Endodermal cell (in vitro differentiated cells): ENCODE measurements at places on chromosomes 1 and 21. TPM values are rescaled to one million over a fixed set of nuclear protein-coding genes. Genes with fewer than 3 reads are reported as not detected.

PLA2G2A gene
- total RNA-seq, result not detected in 3 replicates

ODR4 gene
- 20.8 to 25.0 TPM (median 22.2 TPM) in 3 replicates for total RNA-seq

COL9A2 gene
- 224 to 488 TPM (median 470 TPM) in 3 replicates for total RNA-seq

- DNase-seq, result peak; percentile 4
These were observed 155.9 kb downstream of the ELAVL4 start for GRCh38 chr1:50264590-50264989.

DNA sequence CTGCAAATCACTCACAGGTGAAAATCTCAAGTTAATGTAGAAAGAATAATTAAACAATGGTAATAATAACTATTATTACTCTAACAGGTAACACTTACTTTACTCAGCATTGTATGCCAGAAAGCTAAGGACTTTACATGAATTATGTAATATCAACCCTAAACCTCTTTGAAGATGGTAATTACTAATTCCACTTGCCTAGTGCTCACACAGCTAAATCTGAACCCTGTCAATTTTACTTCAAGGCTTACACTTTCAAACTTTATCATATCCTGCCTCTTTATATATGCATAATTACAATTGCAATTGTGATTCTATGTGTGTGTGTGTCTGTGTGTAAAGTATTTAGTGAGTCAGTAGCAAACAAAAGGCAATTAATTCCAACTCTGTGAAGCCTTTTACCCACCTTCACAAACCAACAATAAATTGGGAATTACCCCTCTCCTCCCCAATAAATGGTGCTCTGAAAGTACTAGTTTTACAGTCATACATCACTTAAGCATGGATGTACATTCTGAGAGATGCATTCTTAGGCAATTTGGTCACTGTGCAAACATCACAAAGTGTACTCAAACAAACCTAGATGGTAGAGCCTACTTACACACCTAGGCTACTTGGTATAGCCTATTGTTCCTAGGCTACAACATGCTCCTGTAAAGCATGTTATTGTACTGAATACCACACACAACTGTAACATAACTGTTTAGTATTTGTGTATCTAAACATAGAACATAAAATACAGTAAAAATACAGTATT lies 5.9 kb downstream of the ZNF644 start:
- no peak for DNase-seq

GRCh38 chr1:229640455-229640854 lies 14.4 kb downstream of the URB2 start:
- DNase-seq, result no peak

DNA sequence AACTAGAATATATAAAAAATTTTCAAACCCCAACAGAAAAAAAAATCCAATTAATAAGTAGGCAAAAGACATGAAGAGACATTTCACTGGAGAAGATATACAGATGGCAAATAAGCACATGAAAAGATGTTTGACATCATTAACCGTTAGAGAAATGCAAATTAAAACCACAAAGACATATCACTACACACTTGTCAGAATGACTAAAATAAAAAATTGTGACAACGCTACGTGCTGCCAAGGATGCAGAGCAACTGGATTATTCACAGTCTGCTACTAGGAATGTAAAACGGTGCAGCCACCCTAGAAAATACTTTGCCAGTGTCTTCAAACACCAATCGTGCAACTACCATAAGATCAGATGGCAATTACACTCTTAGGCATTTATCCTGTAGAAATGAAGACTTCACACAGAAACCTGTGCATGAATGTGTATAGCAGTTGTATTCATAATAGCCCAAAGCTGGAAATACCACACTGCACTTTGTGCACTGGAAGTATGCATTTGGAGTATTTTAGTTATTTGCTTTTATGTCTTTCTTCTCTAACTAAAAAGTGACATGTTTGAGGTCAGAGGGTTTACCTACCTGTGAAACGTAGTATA lies 75.3 kb upstream of the PALMD start:
- no peak for DNase-seq

DNA sequence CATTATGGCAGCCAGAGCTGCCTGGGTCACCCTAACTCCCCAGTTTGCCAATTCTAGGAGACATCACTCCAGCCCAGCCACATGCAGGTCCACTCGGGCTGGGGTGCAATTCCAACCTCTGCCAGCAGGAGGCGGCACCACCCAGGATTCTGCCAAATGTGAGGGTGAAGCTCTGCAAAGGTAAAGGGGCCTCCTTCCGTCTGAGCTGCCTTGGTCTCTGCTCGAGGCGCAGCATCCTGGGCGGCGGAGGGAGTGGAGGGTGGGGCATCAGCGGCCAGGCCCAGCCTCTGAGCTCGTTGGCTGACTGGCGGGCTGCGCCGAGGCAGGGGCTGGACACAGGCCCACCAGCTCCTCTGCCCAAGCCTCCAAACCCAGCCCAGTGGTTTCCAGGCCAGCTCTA lies 63.8 kb downstream of the ARHGEF16 start:
- peak; percentile 83 for DNase-seq
